ENCODE measurements at places on chromosomes 5 and 9.

- DNase-seq: no peak
These were observed 25.1 kb downstream of the ERGIC1 start for GRCh38 chr5:172858990-172859811.

- peak; percentile 74 for DNase-seq
These were observed 156.3 kb upstream of the IER5L start for GRCh38 chr9:129334105-129334935.

- DNase-seq: no peak
These were observed 12.0 kb upstream of the HTR4 start for GRCh38 chr5:148666353-148666752.

DNA sequence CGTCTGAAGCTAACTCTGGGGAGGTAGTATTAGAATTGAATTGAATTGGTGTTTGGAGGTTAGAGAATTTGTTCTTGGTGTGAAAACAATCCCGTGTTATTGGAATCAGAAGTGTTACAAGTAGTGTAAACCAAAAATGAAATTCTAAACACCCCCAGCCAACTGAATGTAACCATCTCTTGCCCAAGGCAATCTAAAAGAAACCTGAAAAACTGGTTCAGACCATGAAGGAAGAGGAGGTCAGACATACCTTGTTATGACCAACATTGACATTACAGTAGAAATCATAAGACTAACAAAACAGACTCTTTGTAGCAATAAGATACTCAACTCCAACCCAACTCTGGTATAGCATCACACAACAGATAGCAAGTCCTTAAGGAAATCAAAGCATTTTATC, 159.0 kb downstream of the TUSC1 start:
- no peak for DNase-seq

DNA sequence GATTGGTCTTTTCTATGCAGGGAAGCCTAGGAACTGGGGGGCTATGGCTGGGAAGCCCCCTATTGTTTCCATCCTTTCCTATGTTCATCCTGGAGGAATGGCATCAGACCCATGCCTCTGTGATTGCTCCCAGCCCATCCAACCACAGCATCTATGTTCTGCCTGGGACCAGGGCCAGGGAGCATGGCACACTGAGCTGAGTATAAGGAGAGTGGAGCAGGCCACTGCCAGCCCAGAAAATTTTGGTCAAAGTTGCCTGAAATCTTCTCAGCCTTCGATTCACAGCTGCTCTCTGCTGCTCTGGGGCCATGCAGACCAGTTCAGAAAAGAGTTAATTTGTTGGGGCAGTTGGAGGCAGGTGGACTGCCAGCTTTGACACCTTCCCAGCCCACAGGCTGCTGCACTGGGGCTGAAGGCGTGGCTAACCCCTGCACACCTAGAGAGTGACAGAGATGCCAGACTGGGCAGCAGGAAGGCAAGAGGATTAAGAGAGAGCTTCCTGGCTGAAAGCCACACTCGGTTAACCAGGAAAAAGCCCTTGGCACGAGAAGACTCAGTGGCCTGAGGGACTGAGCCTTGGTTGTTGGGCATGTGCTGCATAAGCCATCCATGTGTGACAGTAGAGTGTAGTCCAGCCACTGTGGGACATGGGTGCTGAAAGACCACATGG, 12.1 kb downstream of the TGFBI start:
- DNase-seq: no peak

GRCh38 chr5:96997265-96997859, 61.5 kb downstream of the LNPEP start:
- no peak for DNase-seq

- no peak for DNase-seq
These were observed 69.2 kb upstream of the FCN1 start for GRCh38 chr9:134986957-134987356.

GRCh38 chr9:136098210-136098609, 3.1 kb upstream of the NACC2 start:
- no peak for DNase-seq

DNA sequence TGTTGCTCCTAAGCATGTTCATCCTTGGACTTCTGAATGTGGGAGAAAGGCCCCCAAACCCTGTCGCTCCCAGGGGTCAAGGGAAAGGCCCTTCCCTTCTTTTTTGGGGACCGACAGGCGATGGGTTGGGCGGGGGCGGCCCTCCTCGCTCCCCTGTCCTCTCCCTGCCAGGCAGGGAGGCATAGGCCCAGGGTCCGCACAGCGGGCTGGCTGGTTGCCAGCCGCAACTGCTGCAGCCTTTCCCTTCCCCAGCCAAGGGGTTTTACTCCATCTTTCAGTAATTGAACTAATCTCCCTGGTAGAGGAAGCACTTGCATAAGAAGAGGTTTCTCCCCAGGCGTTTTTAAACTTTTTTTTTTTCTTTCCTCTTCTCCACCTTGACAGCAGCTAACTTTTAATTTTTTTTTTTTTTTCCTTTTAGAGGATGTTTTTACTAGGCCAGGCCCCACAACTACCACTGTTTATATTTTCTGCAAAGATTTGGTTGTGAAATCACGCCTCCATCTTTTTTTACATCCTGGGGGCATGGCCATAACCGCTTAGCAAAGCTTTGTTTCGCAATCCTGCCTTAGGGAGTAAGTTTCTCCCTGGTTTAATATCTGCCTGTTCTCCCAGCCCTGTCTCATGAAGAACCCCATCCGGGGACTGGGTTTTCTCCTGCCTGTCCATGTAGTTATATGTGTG, 216.9 kb upstream of the ZNF608 start:
- peak; percentile 26 for DNase-seq

- no peak for DNase-seq
These were observed 193.4 kb upstream of the NR4A3 start for GRCh38 chr9:99628285-99628684.

DNA sequence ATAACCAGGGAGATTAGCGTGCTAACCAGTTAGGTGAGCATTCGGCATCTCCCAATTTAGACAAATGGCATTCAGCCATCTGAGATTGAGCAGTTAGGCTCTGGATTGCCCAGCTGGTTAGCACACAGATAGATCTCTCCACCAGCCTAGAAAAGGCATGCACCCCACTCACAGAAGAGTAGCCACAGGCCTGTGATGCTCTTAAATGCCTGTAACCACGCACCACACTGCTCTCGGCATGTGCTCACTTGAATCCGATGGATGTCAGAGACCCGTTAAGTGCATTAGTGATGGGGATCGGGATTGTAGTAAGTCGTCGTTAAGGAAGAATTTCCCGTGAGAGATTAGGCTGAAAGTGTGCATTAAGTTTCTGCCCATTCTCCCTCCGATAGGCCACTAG, 23.0 kb downstream of the MARCHF6 start:
- no peak for DNase-seq
